ENCODE measurements at places on chromosomes 5 and 9.
A peak's percentile ranks its signal among the peaks of the same experiment; 100 is the strongest.

DNA sequence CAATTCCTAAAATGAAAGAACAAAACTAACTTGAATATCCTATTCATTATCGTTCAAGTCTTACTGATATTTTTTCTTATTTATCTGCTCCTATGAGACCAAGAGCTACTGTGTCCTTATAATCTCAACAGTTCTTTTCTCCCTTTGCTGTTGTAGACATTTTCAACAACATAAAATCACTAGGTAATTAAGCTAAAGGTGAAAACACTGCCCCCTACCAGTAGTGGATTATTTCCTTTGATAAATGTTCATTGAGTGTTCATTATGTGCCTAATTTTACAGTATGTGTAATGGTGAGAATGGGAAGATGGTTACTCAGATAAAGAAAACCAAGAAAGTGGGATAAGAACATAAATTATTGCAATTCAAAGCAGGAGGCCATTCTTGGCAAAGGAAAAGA is 41.4 kb upstream of the PAPPA start:
- peak; percentile 25 for DNase-seq

DNA sequence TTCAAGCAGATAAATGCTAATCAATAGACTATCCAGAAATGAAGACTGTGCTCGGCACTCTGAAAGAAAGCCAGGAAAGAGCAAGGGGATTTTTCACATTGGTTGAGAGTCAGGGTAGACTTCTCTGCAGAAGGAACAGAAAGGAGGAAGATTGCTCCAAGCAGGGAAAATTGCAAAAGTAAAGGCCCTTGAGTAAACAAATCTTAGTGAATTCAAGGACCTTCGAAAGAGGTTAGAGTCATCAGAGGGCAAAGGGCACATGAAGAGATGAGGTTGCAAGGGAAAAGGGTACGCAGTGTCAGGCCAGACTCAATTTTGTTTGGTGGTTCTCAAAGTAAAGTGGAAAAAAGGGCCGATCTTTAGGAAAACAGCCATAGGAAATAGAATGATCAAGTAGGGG is 157.6 kb upstream of the RAI14 start:
- DNase-seq: no peak

GRCh38 chr9:127987103-127987614 is 6.4 kb upstream of the EEIG1 start:
- DNase-seq: peak; percentile 63

- DNase-seq: no peak
Observed at GRCh38 chr5:76386360-76386759, 16.7 kb upstream of the IQGAP2 start.

DNA sequence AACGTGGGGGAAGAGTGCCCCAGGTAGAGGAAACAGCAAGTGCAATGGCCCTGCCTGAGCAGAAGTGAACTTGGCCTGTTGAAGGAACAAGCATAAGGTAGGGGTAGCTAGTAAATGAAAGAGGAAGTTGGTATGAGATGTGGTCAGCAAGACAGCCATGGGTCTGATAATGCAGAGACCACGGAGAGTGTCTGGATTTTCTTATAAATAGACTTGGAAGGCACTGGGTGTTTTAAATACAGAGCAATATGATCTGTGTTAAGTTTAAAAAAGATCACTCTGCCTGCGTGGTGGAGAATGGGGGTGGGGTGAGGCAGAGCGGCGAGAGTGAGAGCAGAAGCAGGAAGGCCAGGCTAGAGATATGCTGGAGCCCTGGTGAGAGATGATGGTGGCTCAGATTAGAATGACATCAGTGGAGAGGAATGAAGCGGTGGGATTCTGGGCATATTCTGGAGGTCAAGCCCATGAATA is 4.2 kb downstream of the ADAM19 start:
- no peak for DNase-seq
